Activated naive CD4-positive, alpha-beta T cell treated with anti-CD3 and anti-CD28 coated beads, Interleukin-2, amount 10 ng/mL, durations not matched to agents 7 days and 5 days (primary cell): ENCODE measurements at places on chromosomes 5 and 9.

- DNase-seq = no peak
These were observed 105.5 kb downstream of the STRBP start for GRCh38 chr9:123162791-123163345.

GRCh38 chr5:78753093-78753531, 104.5 kb upstream of the LHFPL2 start:
- no peak for DNase-seq

DNA sequence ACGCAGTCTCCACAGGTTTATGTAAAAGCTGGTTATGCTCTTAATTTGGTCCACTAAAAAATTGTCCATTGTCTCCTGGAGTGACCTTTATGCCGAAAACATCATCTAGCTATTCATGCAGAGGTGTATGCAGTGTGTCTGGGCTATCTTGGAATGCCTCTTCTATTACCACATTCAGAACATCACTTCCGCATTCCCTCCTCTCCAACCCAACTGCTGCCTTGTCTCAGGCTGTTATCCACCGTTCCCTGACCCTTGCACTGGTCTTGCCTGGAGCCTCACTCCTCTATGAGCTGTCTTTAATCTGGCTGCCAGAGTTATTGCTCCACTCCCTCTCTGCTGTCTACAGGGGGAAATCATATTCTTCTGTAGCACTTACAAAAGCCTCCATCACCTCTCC, 214.1 kb upstream of the ANKRD55 start:
- DNase-seq = no peak

DNA sequence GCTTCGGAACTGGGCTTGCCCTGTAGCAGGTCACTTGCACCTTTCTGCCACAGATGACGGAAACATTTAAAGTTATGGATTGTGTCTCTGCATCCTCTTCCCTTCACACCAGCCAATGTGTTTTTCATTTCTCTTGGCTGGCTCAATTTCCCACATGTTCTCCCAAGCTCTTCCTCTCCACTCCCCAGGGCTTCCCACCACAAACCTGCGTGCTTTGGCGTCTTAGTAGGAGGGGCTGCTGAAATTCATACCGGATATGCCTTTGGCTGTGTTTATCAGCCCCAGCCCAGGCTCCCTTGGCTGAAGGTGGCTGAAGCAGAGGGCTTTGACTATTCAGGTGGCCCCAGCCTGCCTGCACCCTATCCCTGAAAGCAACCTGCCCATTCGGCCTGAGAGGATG, 32.1 kb downstream of the ADRB2 start:
- DNase-seq = no peak

DNA sequence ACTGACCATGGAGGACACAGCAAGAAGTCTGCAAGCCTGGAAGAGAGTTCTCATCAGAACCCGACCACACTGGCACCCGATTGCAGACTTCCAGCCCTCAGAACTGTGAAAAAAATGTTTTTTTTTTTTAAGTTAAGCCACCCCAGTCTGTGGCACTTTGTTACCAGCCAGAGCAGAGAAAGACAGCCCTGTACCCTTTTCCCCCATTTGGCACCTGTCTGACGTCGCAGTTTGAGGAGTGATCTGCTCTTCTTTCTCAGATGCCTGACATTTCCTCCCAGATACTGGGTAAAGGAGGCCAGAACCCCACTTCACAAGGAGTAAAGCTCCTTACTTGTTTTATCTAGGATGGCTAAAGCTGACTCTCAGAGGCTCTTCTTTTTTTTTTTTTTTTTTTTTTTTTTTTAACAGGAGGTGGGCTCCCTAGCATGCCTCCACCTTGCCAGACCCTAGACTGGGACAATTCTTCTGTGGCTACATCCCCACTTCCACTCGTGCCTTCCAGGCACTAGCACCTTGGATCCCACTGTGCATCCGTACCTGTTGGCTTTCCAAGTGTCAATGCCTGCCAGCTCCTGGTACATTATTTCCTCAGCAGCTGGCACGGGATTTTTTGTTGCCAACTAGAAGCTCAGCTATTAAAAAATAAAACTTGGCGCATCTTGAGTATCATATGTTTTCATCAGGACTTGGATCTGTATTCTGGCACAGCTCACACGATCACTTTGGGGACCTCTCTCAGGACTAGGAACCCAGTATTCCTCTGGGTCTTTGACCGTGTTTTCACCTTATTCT, 14.4 kb downstream of the CAMK4 start:
- no peak for DNase-seq
